ENCODE measurements at places on chromosomes 16 and 17.

GRCh38 chr16:81427219-81427618, 17.4 kb upstream of the CMIP start:
- no peak for DNase-seq

- peak; percentile 23 for DNase-seq
Observed at GRCh38 chr17:48074322-48075081, 26.3 kb downstream of the NFE2L1 start.

DNA sequence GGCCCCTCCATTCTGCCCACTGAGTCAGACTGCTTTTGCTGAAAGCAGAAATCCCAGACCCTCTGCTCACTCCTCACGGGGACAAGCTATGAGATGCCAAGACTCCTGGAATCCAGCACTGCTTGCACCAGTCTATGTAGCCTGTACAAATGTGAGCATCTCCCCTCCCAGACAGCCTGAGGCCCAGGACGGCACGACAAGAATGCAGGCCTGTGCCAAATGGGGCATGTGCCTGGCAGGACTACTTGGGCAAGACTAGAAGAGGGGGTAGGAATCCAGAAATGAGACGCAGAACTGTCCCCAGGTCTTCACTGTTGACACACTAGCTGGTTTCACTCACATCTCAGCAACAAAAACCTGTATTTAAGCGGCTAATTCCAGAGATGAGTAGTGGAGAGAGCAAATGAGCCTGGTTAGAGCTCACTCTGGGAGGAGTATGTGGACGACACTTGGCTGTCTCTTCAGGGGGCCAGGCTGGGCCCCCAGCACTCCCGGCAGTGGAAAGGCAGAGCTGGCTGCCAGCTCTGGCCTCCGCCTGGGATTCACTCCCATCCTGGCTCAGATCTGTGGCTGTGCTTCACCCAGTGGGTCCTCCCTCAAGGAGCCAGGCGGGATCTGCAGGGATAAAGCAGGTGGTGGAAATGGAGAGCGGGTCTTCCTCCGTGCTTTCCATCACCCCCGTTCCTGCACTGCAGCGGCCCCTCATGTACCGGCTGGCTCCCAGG, 2.9 kb upstream of the MYO1C start:
- no peak for DNase-seq

GRCh38 chr17:77511514-77512061, 370.8 kb downstream of the SEC14L1 start:
- no peak for DNase-seq

DNA sequence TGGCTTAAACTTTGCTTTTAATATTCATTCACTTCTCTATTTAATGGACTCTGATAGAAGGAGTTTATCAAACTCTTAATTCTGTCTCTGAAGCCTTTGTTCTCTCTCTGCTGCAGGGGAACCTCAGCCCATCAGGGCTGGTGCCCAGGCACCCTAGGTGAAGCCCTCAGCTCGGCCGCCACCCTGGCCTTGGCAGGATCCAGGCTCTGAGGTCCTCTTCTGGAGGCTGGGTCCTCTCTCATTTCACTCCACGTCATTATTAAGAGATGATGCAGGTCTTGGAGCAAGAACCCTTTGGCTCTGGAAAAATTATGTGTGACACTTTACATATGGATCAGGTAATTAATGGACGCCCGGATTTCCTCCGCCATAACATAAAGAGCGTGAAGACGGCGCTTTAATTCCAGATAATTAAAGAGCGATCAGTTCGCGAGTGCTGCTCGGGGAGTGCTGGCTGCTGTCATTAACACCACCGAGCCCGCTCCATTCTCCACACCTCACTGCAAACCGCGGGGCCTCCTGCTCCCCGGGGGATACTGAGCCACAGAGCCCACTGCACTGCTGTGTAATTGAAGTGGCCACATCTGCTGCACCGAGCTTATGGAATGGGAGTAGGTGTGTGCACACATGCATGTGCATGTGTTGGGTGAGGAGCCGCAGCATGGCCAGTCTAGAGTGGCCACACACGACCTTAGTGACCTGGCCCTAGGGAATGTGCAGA, 259.4 kb upstream of the TNRC6C start:
- no peak for DNase-seq

- DNase-seq, result no peak
Observed at GRCh38 chr16:88656291-88656980, 5.6 kb upstream of the CYBA start.

- DNase-seq, result no peak
Observed at GRCh38 chr16:75235721-75236193, 15.7 kb downstream of the BCAR1 start.

- no peak for DNase-seq
Observed at GRCh38 chr17:76550712-76551615, 11.1 kb downstream of the PRCD start.

DNA sequence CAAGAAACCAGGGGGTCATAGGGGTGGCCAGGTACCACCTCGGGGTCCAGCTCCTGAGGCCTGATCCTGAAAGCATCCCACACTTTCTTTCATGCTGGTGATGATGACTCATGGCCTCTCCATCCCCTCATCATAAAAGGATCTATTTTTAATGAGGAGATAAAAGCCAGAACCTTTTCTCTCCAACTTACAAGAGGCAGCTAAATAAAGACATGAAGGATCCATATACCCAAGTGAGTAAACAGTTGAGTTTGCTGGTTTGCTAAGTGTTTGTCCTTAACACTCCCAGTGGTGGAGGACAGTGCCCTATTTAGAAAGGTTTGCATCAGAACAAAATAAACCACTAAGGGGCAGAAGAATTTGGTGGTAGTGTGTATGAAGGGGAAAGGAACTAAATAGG, 383.8 kb downstream of the GRIN2A start:
- no peak for DNase-seq

DNA sequence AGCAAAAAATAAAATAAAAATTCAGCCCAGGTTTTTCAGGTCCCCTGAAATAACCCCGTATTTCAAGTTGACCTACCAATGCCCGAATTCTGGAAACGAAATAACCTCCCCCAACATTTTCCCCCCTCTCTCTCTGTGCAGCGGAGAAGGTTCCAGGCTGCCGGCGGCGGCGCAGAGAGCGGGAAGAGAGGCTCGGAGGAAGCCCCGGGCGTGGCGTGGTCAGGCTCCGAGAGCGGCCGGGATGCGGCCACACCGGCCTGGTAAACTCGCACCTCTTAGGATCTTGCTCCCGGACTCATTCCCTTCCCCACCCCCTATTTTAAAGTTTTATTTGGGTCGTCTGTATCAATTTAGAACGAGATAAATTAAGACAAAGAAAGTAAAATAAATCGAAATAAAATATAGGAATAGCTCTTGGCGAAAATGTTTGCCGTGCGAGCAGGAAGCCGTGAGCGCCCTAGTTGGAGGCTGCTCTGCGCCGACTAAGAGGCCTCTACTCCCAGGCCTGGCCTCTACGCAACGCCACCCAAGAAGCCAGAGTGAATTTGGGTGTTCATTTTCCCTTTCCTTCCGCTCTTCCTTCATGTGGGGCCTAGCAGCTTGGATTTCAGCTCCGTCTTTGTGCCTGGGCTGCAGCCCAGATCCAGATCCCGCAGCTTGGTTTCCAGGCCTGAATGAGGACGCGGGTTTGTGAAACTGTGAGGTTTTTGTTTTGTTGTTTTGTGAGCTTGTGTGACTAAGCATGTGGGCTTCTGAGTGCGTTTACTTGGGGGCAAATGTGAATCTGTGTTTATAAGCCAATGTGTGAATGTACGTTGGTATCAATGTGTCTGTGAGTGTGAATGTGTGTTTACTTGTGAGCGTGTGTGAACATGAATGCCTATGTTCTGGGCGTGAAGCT, 1.5 kb upstream of the HOXB6 start:
- DNase-seq, result no peak

DNA sequence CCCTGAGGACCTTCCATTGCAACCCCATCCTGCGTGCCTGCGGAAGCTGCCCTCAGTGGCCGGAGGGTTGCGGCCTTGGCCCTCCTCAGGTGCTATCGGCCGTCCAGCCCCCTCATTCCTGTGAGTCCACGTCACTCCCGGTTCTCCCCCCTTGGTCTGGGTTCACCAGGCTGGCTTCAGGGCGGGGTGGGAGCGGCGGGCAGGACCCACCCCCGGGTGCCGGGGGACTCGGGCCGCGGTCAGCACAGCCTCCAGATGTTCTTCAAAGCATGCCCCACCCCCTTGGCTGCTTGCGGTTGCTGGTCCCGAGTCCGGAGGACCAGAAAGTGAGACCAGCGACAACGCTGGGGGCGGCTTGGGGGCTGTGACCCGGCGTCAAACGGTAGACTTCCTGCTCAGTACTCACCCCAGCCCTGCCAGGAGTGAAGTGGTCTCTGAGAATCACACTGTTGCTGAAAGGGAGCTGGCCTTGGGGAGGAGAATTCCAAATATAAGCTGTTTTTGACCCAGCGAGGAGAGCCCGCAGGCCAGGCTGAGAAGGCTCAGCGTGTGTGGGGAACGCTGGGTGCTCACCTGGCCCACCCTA, 4.5 kb downstream of the ZNF469 start:
- no peak for DNase-seq

GRCh38 chr17:2239882-2240430, 63.6 kb downstream of the SMG6 start:
- DNase-seq, result no peak

All from stimulated activated CD8-positive, alpha-beta memory T cell treated with anti-CD3 and anti-CD28 coated beads, Interleukin-15, amount 100 ng/mL, for 48 hours (primary cell).